Stimulated activated CD4-positive, alpha-beta T cell treated with anti-CD3 and anti-CD28 coated beads, TNF-alpha, amount 100 ng/mL, for 1 hour (primary cell): ENCODE measurements at places on chromosomes 4 and X.

DNA sequence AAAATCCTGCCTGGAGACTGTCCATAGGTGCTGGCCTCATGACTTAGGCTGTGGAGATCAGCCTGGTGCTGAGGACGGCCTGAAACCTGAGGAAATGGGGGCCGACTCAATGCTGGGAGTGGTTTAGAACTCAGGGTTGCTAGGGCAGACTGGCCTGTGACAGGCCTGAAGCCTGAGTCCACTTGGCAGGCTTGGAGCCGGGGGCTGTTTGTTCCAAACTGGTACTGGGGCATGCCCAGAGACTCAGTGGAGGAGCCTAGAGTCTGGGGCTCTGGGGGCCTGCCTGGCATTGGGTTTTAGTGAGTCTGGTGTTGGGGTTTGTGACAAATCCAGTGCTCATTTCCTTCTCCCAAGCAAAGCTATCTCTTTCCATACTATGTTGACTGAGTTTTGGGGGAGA is 489.7 kb upstream of the CNKSR2 start:
- no peak for DNase-seq

- DNase-seq, result no peak
These were observed 175.6 kb downstream of the SNCA start for GRCh38 chr4:89661173-89661899.

- DNase-seq, result no peak
These were observed 53.2 kb downstream of the HMGB2 start for GRCh38 chr4:173280998-173281397.

GRCh38 chrX:40120838-40121580 is 23.3 kb upstream of the BCOR start:
- DNase-seq, result no peak

DNA sequence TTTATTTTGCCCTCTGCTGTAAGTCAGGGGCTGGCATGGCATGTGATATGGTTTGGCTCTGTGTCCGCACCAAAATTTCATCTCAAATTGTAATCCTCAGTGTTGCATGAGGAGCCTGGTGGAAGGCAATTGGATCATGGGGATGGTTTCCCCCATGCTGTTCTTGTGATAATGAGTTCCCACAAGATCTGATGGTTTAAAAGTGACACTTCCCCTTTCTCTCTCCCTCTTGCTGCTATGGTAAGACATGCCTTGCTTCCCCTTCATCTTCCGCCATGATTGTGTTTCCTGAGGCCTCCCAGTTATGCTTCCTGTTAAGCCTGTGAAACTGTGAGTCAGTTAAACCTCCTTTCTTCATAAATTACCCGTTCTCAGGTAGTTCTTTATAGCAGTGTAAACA is 72.0 kb upstream of the MSX1 start:
- no peak for DNase-seq

- DNase-seq, result no peak
These were observed 20.8 kb downstream of the CLCN4 start for GRCh38 chrX:10177601-10178000.

DNA sequence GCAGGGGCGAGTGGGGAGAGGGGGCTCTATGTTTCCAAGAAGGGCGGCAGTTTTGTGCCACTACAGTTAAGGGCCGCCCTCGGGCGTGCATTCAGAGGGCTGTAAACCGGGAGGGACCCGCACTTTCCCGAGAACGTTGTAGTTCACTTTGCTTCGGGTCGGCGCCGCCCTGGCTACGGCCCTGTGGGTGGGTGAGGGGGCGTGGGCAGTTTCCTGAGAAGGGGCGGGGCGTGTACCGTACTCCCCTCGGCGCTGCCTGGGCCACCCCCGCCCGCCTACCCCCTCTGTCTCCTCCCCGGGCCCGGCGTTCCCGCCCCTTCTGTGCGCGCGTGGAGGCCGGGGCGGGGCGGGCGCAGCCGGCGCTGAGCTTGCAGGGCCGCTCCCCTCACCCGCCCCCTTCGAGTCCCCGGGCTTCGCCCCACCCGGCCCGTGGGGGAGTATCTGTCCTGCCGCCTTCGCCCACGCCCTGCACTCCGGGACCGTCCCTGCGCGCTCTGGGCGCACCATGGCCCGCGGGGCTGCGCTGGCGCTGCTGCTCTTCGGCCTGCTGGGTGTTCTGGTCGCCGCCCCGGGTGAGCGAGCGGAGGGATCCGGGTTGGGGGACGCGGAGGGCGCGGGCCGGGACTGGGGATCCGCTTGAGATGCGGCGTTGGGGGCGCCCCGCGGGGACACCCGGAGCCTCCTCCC is at the start of gene CD99:
Gene CD99, plus strand, starts transcription at position 440 of the 687 bp plus-strand sequence. Its CDS starts 66 bp downstream, at position 506.
- peak; percentile 82 for DNase-seq

- no peak for DNase-seq
These were observed 1.2 kb downstream of the SPCS3 start for GRCh38 chr4:176320976-176321361.

GRCh38 chrX:98207947-98208346 is 1324.2 kb downstream of the RPA4 start:
- no peak for DNase-seq

- DNase-seq, result no peak
These were observed 61.2 kb upstream of the HOPX start for GRCh38 chr4:56742080-56742871.

GRCh38 chr4:94911106-94911505 is 153.4 kb downstream of the BMPR1B start:
- no peak for DNase-seq

GRCh38 chrX:154526901-154527675 is 11.1 kb upstream of the FAM3A start:
- DNase-seq, result peak; percentile 37

GRCh38 chrX:115560978-115561604 is at the start of gene PLS3:
TSS of gene PLS3 (plus strand) at chrX:115561174. CDS start at chrX:115610251, 49,077 bp downstream.
- no peak for DNase-seq
